NCI-H526 (cell line): ENCODE measurements at places on chromosomes 12 and 14.

DNA sequence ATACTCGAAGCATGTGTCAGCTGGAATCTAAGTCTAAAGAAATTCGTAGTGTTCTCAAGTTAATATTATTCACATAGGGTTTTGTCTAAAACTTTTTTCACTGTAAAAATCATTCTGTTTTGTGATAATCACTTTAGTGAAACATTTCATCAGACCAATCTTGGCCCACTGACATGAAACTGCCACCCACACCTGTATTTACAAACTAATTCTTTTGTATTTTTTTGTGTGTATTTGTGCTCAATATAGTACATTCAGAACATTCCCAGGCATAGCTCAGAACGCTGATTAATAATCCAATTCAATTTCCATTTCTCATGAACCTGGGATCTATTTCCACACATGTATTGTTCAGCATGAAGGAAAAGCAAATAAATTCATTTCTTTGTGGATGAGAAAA, 191.7 kb downstream of the RASSF9 start:
- no peak for DNase-seq

- no peak for DNase-seq
Measured at GRCh38 chr12:49933796-49934195, 16.7 kb upstream of the AQP2 start.

DNA sequence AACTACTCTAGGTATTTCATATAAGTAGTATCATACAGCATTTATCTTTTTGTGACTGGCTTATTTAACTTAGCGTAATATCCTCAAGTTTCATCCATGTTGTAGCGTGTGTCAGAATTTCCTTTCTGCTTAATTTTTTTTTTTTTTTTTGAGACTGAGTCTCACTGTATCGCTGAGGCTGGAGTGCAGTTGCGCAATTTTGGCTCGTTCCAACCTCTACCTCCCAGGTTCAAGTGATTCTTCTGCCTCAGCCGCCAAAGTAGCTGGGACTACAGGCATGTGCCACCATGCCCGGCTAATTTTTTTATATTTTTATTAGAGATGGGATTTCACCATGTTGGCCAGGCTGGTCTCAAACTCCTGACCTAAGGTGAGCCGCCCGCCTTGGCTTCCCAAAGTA, 28.9 kb downstream of the PNMA1 start:
- no peak for DNase-seq

GRCh38 chr12:52253391-52254179, 20.5 kb downstream of the KRT7 start:
- DNase-seq = no peak

- peak; percentile 80 for DNase-seq
Measured at GRCh38 chr12:44876544-44877410, 662 bp upstream of the NELL2 start.

DNA sequence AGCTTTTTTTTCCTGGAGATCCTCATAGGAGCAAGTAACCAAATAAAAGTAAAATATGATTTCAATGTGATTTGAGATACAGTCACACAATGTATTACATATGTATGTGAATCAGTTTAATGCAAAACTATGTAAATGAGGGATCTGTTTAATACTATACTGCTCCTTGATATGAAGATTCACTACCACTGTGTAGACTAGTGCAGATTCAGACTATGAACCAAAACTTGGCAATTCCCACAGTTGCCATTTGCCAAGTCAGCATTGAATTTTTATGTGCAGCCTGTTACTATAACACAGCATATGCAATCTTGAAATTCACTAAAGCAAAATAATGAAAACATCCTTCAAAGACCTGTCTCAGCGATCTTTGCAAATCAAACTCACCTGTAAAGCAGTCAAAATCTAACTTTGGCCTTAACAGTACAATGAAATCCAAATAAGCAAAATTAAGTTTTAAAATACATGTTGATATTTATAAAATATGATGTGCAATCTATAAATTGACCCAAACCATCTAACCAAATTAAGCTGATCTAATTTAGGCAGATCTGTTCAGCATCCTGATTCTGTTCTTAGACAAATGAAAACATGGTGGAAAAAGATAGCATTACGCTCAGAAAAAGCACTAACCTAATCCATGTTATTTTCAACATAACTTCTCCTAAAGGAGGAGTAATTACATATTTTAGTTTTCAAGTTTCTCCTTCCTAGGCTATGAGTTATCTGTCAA, 25.5 kb upstream of the LMNTD1 start:
- peak; percentile 62 for DNase-seq

DNA sequence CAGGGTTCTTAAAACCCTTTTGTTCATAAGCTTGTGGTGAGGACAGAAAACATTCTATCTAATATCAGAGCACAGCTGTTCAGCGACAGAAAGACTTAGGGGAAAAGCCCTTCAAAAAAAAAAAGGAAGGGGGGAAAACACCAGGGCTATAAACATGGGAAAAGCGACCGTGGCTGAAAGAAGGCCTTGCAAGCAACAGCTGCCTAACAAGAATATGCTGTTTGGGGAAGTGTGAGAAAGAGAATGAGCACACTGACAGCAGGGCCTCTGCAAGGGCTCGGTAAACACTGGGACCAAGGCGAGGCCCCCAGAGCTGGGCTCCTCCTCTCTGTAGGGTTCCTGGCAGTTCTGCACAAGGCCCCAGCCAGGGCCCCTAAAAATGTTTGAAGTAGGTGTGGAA, 27.4 kb upstream of the CCND2 start:
- no peak for DNase-seq

GRCh38 chr12:106389151-106389550, 31.6 kb downstream of the POLR3B start:
- no peak for DNase-seq

DNA sequence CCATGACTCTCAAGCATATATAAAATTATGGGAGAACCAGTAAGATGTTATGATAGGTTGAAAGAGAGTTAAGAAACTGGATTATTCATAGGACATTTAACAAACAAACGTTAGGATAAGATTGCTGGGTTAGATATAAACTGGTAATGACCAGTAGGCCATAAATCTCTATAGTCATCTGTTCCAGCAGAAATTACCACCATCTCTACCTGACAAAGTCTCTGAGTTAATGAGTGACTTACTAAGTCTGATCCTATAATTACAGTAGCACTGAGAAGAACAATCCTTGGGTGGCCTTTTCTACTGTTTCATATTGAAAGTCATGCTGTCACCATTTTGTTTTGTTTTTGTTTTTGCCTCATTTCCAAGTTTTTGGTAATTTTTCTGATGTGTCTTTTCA, 136.9 kb upstream of the CNOT2 start:
- DNase-seq = no peak

DNA sequence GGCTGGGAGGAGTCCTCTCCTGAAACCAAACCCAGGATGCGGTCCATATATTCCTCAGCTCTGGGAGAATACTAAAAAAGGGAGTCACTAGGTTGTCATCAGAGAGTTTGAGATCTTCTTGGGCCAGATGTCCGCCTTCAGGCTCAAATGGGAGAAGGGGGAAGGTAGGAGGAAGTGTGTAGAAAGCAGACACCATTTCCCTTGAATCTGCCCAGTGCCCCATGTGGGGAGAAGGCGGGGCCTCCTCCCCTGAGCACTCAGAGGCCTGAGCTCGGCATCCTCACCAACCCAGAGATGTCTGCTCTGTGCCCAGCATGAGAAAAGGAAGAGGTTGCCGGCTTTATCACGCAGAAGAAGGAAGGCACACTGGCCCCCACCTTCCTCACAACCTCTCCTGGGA, 37.3 kb downstream of the LTBP2 start:
- no peak for DNase-seq

DNA sequence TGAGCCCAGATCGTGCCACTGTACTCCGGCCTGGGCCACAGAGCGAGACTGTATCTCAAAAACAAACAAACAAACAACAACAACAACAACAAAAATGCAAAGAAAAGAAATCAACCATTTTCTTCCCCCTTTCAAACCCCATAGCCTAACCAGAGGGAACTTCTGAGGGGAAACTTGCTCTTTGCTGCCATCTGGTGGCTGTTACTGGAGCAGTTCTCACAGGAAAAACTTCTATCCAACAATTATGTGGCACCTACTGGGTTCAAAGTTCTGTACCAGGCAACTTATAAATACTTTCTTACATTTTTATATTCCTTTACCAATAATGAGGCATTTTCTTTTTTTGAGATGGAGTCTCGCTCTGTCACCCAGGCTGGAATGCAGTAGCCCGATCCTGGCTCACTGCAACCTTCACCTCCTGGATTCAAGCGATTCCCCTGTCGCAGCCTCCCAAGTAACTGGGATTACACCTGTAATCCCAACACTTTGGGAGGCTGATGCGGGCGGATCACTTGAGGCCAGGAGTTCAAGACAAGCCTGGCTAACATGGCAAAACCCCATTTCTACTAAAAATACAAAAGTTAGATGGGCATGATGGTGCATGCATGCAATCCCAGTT, 50.9 kb upstream of the BICDL1 start:
- peak; percentile 40 for DNase-seq

GRCh38 chr12:130806574-130806973, 32.5 kb downstream of the STX2 start:
- DNase-seq = no peak

DNA sequence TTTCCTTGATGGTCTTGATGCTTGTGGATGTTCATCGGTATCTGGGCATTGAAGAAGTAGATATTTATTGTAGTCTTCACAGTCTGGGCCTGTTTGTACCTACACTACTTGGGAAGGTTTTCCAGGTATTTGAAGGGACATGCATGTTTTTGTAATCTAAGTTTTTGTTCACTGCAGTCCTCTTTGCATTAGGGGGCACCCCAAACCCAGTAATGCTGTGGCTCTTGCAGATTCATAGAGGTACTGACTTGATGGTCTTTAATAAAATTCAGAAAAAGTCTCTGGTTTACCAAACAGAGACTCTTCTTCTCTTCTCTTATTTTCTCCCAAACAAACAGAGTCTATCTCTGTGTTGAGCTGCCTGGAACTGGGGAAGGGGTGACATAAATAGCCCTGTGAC, 150.9 kb upstream of the SLC16A7 start:
- no peak for DNase-seq

GRCh38 chr12:47785036-47785886, 12.2 kb downstream of the SLC48A1 start:
- no peak for DNase-seq

DNA sequence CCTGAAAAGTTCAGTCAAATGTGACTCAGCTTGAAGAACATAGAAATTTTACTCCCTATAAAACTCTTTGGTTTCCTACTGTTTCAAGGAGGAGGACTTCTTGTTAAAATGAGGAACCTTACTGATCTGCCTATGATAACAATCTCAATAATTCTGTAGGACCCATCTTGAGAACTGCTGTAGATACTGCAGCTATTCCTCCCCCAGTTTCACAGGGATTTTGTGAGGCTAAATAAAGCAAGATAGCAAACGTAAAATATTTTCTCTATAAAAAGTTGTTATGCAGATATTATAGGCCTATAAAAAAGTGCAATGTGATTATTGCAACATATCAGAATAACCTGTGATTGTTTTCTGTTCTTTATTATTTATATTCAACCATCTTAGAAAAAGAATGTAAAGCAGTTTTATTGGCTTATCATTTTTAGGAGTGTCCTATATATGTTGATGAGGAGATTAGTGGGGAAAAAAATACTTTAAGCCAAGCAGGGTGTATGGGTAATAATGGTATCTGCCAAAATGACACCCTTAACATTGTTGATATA, 12.1 kb downstream of the CLEC14A start:
- no peak for DNase-seq

GRCh38 chr14:99736603-99737371, 52.7 kb downstream of the CYP46A1 start:
- no peak for DNase-seq

DNA sequence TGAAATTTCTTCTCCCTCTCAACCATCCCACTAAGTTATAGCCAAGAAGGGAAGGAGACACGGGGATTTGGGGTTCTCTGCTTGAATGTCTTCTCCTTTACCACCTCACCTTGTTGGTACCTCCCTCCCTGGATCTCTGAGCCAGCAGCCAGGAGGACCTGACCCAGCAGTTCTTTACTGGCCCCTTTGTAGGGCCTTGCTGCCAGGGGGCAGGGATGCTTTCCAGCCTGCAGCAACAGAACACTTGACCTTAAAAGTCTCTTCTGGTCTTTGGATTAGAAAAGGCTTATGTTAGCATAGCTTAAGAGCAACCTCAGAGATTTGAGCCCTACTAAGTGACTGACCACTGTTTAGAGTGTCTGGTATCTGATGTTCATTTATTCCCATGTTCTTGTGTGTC, 10.4 kb downstream of the MLEC start:
- DNase-seq = no peak

DNA sequence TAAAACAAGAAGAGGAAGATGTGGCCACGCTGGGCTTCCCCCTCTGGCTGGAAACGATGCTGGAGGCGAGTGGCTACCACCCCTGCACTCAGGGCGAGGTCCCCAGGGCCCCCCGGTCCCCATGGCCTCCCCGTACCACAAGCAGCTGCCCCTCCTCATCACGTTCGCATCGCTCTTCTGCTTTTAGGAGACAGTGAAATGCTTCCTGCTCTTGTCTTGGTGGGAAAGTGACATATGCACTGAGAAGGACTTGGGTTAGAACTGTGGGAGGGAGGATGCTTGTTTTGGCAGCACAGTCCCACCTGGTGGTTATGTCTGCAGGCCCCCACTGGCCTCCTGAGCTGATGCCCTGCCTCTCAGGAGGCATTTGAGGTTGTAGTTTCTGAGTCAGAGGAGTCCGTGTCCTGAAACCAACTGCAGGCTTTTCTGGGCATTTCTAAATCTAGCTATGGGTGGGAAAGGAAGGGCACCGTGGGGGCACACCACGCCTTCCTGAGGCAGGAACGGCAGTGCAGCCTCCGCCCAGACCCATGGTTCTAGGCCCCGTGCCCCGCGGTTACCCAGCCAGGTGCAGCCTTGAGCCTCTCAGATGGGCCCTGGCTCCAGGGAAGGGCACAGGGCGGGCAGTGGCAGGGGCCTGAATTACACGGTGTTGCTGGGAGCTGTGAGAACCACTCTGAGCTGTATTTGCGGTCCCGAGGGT, 139.3 kb downstream of the ADGRD1 start:
- DNase-seq = no peak
